ENCODE measurements at places on chromosomes 12 and 14. TPM values are rescaled to one million over a fixed set of nuclear protein-coding genes. Genes with fewer than 3 reads are reported as not detected.

The IGF1 gene
- polyA plus RNA-seq = 0.08 TPM

The GRIP1 gene
- polyA plus RNA-seq = 18.3 TPM

The BDKRB1 gene
- not detected for polyA plus RNA-seq

The TMEM30B gene
- polyA plus RNA-seq = 7.1 TPM

The KLRG1 gene
- polyA plus RNA-seq = 4.1 TPM

The GARIN6 gene
- not detected for polyA plus RNA-seq

The OVCH1 gene
- polyA plus RNA-seq = not detected
